ENCODE measurements at places on chromosomes 1 and 21. TPM values are rescaled to one million over a fixed set of nuclear protein-coding genes. Genes with fewer than 3 reads are reported as not detected.
A peak's percentile ranks its signal among the peaks of the same experiment; 100 is the strongest.

- DNase-seq = no peak
These were observed 256.6 kb downstream of the CTH start for GRCh38 chr1:70667494-70668170.

GRCh38 chr1:7371926-7372325 is 399.2 kb upstream of the VAMP3 start:
- no peak for DNase-seq

DNA sequence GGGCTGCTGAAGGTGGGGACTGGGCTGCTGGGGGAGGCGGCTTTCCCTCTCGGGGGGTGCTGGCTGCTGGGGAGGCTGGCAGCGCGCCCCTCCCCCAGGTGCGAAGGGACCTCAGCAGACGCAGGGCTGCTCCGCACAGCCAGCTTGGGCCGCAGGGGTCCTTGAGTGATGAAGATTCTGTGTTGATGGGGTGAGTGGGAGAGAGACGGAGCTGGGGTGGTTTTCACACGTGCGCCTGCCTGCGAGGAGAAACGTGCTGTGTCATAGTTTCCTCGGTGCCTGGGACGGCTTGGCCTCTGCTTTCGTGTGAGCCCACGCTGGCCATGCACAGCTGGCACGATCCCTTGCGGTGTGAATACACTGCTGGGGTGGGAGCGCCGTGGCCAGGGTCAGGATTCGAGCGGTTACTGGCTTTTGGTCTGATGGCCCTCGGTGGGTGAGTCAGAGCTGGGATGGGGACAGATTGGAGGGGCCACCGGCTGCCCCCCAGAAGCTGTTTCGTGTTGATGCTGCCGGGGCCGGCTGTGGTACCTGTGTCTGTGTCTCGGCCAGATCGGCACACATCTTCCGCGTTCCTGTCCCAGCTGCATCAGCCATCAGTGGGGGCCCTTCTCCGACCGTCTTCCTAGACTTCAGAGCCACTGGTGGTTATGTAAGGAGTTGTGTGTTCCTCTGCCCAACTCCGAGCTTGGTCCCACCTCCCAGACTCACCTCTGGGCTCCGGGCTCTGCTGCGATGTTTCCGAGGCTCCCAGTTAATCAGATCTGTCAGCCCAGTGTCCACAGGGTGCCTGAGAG is 24.9 kb downstream of the PRKCZ start:
- DNase-seq = no peak

GRCh38 chr1:159483501-159483900 is 44.0 kb downstream of the OR10J1 start:
- DNase-seq = no peak

GRCh38 chr1:41315871-41316270 is 45.4 kb upstream of the FOXO6 start:
- no peak for DNase-seq

DNA sequence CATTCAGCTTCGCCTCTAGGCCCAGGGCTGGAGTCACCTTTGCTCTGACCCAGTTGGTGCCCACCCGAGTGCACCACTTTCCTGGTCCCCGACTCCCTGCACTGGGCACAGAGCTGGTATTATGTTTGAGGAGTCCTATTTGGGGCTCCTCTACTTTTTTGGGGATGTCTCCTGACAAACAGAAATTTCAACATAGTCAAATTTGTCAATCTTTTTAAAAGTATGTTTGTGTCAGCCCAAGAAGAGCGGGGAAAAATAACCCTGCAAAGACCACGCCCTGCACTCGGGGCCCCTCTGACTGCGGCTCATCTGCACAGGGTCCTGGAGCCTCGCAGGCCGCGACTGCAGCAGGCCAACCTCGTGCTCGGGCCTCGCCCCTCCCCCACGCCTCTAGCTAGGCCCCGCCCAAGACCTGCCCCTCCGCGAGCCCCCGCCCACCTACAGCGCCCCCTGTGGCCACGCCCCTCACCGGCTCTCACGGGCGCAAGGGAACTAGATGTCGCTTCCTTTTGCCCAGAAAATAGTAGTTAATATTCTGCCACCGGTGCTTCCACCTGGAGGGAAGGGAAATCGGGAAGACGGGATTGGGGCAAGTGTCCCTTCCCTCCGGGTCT is 11.4 kb downstream of the FAM229A start:
- no peak for DNase-seq

- DNase-seq = no peak
These were observed 217.4 kb upstream of the KIAA0040 start for GRCh38 chr1:175409938-175410337.

GRCh38 chr1:165795894-165796293 is 27.2 kb upstream of the TMCO1 start:
- DNase-seq = no peak

GRCh38 chr1:54277451-54278341 is 77.7 kb downstream of the MRPL37 start:
- no peak for DNase-seq

GRCh38 chr1:217214551-217214950 is 416.3 kb downstream of the GPATCH2 start:
- DNase-seq = no peak

DNA sequence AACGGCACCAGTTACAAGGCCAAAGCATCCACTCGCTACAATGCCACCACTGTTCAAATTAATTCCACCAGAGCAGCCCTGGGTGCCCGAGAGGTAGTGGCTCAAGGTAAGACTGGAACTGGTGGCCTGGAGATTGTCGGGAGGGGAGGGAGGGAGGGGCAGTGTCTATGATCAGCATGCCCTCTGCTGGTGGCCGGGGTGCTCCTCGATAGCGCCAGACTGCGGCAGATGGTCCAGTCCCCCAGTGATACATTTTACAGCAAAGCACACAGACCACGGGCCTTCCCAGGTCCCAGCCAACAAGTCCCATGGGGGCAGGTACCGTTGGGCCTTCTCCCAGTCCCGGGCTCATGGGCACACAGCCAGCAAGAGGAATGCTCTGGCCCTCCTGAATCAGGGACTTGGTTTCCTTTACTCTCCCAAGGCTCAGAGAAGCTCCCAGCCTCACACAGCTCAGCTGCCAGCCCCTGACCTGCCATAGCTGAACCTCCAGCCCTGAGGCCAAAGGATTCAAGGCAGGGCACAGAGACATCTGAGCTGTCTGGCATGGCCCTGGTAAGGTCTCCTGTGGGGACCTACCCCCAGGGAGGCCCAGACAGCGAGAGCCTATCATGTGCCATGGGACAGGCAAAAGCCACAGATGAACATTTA is 15.3 kb downstream of the ACOT7 start:
- no peak for DNase-seq

GRCh38 chr1:36542024-36542961 is 59.6 kb upstream of the CSF3R start:
- no peak for DNase-seq

- DNase-seq = no peak
These were observed 8.7 kb downstream of the FAM131C start for GRCh38 chr1:16064536-16065268.

GRCh38 chr1:235052067-235053008 is 76.3 kb downstream of the TOMM20 start:
- DNase-seq = no peak

DNA sequence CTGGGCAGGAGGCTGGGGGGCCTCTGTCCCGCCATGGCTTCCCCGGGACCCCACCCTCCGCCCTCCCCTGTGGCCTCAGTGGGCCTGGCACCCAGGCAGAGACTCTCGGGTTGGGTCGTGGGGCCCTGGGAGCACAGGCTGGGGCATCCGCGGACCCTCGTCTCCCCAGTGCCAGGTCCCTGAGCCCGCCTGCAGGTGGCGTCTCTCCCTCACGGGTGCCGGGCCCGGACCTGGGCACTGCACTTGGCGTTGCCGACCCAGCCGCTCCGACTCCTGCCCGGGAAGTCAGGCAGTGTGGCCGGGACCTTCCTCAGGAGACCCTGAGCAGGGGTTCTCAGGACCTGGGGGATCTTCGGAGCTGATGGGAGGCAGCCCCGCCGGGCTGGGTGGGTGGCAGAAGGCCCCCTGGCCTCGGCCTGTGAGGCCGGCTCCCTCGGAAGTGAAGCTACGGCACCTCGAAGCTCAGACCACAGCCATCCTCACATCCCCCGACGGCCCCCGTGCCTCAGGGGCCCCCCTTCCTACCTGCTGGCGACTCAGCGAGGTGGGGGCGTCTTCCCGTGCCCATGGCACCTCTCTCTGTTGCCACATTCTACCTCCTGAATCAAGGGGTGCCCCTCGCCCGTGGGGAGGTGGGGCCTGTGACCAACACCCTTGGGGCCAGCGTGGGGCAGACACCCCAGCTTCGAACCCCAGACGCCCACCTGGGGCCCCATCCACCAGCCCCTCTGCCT is 6.4 kb upstream of the C1orf159 start:
- DNase-seq = no peak

DNA sequence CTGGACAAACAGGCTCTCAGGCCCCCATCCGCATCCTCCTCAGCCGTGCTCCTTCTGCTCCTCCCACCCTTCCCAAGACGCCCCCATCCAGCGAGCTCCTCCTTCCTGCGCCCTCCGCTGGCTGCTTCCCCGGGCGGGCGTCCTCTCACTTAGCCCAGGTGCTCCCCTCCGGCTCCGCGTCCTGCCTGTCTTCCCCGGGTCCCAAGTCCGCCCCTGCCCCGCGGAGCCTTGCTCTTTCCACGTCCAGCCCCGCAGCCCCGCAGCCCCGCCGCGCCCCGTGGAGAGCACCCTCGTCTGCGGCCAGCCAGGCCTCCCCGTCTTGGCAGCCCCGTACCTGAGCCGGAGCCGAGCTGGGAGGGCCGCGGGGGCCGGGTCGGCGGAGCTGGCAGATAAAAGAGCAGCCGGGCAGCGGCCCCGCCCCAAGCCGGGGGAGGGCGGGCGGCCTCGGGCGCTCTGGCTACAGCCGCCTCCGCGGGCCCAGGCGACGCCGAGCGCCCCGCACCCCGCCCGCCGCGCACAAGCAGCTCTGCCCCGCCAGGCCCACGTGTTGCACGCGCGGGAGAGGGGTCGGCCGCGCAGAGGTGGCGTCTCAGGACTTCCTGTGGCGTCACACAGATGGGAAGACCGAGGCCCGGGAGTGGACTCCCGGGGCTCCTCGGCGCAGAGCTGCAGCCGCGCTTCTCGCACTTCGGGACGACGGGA is at the start of gene PAQR7:
TSS of gene PAQR7 (minus strand) at position 555 of the 702 bp plus-strand sequence. CDS start 11,869 bp downstream, outside the sequence.
- DNase-seq = peak; percentile 72

DNA sequence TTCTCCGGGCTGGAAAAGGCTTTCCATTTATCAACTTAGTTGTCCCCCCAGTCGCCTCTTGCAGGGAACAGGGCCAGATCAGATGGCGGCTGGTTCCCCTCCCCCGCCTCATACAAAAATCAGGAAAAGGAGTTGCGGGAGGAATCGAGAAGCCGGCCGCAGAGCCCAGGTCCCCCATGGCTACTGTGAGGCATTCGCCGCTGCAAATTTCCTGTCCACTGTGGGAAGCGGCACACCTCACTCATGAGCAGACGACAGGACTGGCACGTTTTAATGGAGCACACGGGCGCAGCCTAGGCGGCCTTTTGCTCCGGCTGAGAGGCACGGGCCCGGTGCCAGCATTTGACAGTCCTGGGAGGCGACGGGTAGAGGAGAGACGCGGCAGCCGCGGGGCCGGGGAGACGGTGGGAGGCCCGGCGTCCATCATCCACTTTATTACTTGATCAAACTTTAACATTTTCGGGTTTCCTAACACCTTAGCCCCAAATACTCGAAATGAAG is 1.1 kb downstream of the GNG4 start:
- no peak for DNase-seq

DNA sequence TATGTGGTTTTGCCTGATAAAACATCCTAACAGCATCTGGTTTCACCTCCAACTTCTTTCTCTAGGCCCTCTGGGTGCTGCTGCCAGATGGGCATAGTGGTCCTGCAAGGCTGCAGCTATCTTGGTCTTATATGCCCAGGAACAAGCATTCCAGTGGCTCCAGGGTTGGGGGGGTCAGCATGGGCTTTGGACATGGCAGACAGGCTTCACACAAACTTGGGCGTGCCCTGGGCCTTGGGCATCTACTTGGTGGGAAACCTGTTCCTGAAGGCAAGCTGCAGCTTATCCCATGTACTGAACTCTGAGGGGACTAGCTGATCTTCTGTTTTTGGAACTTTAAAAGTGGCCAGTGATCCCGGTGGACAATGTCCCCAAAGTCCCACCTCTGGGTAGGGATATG is 54.9 kb upstream of the ZNF678 start:
- DNase-seq = no peak

- DNase-seq = no peak
These were observed 974.8 kb downstream of the ADGRL2 start for GRCh38 chr1:82775406-82776000.

GRCh38 chr21:42818328-42818749 is 61.0 kb downstream of the WDR4 start:
- peak; percentile 14 for DNase-seq

- DNase-seq = no peak
These were observed 9.0 kb upstream of the CSF1 start for GRCh38 chr1:109901524-109902145.

GRCh38 chr1:71689635-71690034 is 592.7 kb downstream of the NEGR1 start:
- no peak for DNase-seq

DNA sequence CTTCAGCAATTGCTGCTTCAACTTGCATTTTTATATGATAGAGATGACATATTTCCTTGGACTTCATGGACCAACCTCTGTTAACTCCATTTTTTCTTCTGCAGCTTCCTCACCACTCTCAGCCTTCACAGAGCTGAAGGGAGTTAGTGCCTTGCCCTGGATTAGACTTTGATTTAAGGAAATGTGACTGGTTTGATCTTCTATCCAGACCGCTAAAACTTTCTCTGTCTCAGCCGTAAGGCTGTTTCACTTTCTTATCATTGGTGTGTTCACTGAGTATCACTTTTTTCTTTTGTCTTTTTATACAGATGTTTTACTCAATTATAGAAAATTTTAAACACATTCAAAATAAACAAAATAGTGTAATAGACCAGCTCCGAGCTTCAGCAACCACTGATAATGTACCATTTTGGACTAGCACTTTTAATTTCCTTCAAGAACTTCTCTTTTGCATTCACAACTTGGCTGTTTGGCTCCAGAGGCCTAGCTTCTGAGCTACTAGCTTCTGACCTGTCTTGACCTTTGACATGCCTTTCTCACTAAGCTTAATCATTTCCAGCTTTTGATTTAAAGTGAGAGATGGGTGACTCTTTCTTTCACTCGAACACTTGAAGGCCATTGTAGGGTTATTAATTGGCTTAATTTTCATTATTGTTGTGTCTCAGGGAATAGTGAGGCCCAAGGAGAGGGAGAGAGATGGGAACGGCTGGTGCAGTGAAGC is 9.3 kb downstream of the NEK7 start:
- no peak for DNase-seq

GRCh38 chr1:29500651-29501050 is 264.3 kb downstream of the PTPRU start:
- DNase-seq = no peak

DNA sequence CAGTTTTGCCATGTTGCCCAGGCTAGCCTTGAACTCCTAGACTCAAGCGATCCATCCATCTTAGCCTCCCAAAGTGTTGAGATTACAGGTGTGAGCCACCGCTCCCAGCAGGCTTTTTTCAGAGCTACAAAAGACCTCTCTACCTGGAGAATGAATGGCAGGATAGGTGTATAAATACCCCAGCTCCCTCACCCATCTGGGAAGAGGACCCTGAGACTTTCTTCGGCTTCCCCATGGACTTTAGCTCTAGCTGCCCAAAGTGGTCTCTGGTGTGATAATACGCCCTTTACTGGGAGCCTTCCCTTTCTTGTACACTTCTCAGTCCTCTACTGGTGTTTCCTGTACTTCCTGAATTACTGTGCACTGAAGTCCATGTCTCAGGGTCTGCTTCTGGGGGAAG is 60.6 kb downstream of the PTP4A2 start:
- no peak for DNase-seq

The KRTAP21-1 gene
- not detected for total RNA-seq

The LRRC39 gene
- total RNA-seq = 0.22 TPM

The KIRREL1 gene
- total RNA-seq = 231 TPM

The SYT14 gene
- total RNA-seq = 6.1 TPM

The MACF1 gene
- 592 TPM for total RNA-seq

The KISS1 gene
- 2.7 TPM for total RNA-seq

The NOTCH2 gene
- 194 TPM for total RNA-seq

The RHEX gene
- total RNA-seq = not detected
